Activated T-helper 1 cell treated with anti-CD3 and anti-CD28 coated beads, Interleukin-2, amount 50 U/mL, for 16 hours (primary cell): ENCODE measurements at places on chromosomes 16 and 17.

DNA sequence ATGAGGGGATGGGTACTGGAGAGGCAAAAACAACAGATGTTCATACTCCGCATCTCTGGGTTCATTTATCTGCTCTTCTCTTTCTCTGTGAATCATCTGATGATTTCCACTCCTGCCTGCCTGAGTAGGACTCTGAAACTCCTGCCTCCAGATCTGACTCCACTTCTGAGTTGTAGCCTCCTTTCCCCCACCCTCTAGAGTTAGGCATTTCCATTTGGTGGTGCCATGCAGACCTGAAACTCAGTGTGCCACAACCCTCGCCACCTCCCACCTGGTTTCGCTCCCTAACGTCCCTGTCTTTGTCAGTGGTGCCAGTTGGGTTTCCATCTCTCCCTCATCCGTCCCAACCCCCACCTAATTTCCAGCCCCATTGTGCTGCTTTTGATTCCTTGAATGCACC is 126.2 kb downstream of the PRKCB start:
- no peak for DNase-seq

GRCh38 chr17:81328978-81329926 is 34.1 kb upstream of the SLC38A10 start:
- DNase-seq: no peak

DNA sequence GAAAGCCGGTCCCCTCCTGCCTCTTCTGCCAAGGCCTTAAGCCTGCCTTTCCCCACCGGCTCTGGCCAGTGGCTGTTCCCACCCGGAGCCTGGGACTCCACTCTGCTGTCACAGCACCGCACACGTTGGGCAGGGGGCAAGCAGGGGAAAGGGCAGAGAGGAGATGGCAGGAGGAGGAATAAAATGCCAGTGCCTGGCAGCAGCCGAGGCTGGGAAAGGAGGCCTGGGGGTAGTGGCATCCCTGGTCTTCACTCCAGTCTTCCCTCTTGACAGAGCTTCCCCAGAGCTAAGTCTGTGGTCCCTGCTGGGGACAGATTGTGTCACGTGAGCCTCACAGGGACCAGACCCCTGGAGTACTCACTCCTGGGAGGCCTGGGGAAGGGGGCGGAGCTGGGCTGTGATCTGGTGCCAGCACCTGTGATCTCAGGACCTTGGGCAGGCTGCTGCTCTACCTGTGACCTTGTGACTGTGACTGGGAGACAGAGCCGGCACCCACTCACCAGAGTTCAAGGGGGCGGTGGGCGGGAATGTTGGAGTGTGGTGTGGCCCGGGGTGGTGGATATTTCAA is 97.2 kb upstream of the GSE1 start:
- no peak for DNase-seq

- no peak for DNase-seq
Observed at GRCh38 chr16:4966736-4967453, 8.8 kb downstream of the SEC14L5 start.

- DNase-seq: no peak
Observed at GRCh38 chr17:5619088-5619740, 34.9 kb upstream of the NLRP1 start.

GRCh38 chr16:65789161-65789945 is 577.1 kb upstream of the CDH5 start:
- DNase-seq: no peak

GRCh38 chr17:15398736-15399331 is 57.4 kb upstream of the TEKT3 start:
- DNase-seq: no peak

GRCh38 chr16:3542601-3543373 is 34.4 kb downstream of the NLRC3 start:
- DNase-seq: no peak

DNA sequence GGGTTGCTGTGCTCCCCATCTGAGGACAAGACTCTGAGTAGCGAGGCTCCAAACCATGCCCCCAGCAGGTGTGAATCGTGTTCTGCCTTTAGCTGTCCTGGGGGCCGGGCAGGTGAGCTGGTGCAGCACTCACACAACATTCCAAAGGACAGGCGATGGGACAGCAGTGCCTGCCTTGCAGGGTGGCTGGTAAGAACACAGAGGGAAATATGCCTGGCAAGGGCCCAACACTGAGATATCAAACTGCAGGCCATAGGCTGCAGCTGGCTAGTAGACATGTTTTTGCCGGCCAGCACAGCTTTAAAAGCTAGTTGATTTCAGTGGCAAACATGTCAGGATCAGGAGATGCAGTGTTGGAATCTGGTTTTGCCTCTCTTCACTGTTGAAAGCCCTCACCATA is 23.6 kb downstream of the CLEC16A start:
- DNase-seq: no peak
